Effector CD8-positive, alpha-beta T cell (primary cell): ENCODE measurements at places on chromosomes 7 and 10.

DNA sequence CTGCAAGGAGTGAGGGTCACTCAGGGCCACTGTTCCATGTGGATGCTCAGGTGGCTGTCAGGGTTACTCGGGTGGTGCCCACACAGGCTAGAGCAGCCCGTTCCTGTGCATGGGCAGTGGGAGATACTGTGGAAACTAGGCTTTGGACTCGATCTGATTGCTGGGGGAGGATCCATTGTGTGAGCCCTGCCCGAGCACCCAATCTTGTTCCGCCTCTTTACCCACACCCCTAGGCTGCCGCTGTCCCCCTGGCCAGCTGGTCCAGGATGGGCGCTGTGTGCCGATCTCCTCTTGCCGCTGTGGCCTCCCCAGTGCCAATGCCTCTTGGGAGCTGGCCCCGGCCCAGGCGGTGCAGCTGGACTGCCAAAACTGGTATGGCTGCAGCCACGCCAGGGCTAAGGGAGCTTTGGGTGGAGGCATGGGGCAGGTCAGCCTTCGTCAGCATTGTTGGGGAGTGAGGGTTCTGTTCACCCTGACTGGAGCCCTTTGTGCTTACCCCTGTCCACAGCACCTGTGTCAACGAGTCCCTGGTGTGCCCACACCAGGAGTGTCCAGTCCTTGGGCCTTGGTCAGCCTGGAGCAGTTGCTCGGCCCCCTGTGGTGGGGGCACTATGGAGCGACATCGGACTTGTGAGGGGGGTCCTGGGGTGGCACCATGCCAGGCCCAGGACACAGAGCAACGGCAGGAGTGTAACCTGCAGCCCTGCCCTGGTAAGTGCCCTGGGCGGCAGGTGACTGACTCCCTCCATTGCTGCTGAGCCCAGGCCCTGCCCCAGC, 12.4 kb upstream of the ZNF862 start:
- DNase-seq: no peak

DNA sequence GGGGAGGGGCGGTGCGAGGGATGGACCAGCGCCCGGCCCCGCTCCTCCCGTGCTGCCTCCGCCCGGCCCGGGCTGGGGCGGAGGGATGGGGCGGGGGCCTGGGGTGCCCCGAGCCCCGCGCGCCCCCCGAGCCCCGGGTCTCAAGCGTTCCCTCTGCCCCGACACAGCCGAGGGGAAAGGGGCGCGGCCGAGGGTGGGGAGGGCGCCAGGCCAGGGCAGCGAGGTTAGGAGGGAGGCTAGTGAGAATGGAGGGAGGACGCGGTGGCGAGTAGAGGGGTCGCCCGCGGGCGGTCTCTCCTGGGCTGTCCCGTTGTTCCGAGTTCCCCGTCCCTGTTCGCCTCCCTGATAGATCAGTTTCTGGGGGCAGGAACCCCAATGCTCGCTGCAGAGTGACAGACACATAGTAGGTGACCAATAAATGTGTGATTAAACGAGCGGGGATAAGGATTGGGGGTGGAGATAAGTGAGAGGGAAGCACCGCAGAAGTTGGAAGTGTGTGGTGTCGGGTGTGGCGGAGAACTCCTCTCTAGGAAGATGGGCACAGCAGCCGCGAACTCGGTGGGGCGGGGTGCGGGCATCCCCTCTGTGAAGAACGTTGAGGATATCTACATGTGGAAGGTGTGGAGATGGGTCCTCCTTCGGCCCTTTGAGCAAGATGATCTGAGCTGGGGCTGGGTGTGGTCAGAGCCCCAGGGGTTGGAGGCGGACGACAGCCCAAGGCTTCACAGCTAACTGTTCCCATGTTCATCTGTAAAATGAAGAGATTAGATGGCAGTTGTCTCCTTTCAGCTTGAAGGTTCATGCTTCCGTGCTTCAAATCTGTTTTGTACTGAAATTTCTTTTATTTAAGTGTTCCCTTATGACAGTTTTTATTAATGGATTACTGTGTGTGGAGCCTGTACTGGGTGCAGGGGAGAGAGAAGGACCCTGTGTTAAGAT, 580 bp downstream of the ZNF775 start:
- no peak for DNase-seq

- no peak for DNase-seq
These were observed 68.7 kb downstream of the SGMS1 start for GRCh38 chr10:50554995-50555568.

DNA sequence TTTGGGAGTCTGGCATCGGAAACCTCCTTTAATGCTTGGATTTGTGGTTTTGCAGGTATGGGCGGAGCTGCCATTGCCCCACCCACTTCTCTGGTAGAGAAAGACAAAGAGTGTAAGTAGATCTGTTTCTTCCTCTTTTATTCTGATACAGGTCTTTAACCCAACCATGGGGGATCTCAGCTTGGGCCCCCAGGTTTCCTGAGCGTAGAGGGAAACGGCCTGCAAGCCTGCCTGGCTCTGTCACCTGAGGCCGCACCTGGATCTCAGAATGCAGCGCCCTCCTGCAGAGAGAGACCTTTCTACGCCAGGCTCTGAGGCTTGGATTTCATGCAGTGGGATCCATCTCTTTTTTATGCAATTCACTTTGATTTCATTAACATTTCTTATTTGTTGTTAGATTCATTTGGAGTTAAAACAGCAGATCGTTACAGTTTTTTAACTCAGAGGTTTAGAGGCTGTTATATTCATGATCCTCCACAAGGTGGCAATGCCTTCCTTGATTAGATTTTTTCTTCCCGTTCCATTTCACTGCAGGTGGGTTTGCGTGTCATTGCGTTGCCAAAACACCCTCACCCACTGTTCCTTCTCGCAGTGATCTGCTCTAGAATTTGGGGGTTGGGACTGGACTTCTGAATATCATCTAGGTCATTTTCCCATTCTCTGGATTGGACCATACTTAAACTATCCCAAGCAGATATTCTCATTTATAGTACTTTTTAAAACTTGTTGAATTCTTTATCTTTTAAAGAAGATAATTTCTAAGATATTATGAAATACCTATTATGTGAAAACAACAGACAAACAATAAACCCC, 20.0 kb downstream of the RBM17 start:
- DNase-seq: no peak

DNA sequence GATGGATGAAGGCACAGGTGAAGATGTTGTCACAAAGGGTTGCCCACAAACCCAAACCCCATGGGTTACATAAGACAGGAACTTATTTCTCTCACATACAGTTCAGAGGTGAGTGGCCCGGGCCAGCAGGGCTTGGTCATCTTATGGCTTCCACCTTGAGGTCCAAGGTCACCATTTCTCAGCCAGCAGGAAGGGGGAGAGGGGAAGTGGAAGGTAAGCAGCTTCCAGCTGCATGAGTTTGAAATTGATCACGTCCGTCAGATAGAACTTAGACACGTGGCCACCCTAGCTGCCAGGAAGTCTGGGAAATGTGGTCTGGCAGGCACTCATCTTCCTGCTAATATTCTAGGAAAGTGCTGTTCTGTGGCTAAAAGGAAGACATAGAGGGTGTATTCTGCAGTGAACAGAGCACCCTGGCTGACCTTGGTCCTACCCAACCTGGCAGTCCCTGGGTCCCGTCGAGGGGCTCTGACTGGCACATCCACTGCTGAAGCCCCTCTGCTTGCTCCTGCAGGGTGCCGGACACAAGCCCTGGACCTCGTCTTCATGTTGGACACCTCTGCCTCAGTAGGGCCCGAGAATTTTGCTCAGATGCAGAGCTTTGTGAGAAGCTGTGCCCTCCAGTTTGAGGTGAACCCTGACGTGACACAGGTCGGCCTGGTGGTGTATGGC, 49.5 kb downstream of the VWA2 start:
- no peak for DNase-seq

- DNase-seq: no peak
These were observed 162.1 kb downstream of the FANK1 start for GRCh38 chr10:126058507-126058906.

GRCh38 chr7:125218076-125218475, 288.5 kb upstream of the POT1 start:
- no peak for DNase-seq

DNA sequence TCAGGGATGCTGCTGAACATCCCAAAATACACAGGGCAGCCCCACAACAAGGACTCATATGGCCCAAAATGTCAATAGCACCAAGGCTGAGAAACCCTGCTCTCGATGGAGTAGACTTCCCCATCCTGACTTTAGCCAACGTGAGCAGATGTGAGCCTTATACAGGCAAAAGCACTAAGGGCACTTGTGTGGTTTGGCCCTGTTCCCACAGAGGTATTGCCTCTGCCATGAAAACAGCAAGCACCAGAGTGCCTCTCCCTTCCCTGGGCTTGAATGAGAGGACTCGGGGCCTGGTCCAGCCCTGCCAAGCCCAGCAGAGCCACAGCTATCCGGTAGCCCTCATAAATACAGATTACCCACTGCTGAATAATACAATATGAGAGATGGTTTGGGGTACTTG, 47.5 kb downstream of the ACSM6 start:
- DNase-seq: no peak

- no peak for DNase-seq
These were observed 30.6 kb upstream of the GALNTL5 start for GRCh38 chr7:151925446-151926335.

DNA sequence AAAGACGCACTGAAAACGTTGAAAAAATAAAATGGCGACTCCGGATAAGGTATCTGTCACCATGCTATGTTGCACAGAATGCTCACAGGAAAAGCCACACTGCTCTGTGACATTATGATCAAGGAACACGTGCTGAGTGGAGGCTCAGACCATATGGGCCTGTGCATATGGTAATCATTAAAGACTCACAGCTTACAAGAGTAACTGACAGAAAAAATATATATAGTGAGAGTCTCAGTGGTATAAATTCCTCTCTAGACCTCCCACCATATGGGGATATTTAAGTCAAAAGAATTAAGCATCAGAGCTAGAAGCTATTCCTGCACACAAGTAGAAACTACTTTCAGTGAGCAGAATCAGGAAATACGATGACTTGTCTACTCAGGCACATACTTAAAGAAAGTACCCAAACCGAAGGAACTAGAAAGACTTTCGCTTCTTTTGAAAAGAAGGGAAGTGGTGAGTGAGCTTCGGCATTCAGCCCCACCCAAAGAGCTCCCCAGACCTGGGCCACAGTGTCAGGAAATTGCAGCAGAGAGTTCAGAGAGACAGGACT, 65.1 kb upstream of the MPP7 start:
- DNase-seq: no peak

DNA sequence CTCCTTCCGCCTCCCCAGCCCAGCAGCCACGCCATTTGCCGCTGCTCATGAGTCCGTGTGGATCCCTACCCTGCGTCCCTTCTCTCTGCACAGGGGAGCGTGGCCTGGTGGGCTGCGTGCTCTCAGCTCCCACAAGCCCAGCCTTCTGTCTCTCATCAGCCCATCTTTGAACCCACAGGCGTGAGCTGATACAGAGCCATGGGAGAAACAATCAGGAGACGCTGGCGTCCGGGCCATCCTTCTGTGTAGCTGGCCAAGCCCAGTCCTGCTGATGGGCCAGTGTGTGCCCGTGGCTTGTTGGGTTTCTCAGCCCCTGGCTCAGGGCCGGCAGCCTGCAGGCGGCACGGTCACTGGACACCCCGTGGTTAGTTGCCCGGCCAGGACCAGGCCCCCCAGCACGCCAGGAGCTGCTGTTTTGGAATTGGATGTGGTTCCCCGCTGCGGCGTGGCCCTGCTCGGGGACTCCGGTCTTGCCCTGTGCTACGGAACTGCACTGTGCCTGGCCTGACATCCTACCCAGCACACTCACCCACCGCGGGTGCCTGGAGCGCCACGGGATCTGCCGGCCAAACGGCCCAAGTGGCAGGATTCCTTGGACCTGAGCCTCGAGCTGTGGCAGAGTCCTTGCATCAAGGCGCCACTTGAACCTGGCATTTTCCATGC, 88.9 kb downstream of the ELFN1 start:
- DNase-seq: no peak

DNA sequence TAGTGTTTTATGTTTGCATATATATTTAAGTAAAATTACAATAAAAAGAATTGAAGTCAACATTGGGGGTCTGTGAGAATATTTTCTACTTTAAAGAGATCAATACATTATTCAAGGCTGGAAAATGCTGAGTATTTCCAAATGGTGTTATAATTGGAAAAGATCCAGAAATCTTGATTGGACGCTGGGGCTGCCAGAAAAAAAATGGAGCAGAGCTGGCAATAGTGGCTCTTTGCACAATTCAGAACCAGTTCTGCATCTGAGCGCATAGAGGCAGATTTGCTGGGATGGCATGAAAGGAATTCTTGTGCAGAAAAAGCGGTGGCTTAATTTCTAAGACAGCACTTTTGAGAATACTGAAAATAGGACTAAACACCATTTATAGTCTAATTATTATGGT, 10.8 kb upstream of the VWC2 start:
- DNase-seq: no peak

DNA sequence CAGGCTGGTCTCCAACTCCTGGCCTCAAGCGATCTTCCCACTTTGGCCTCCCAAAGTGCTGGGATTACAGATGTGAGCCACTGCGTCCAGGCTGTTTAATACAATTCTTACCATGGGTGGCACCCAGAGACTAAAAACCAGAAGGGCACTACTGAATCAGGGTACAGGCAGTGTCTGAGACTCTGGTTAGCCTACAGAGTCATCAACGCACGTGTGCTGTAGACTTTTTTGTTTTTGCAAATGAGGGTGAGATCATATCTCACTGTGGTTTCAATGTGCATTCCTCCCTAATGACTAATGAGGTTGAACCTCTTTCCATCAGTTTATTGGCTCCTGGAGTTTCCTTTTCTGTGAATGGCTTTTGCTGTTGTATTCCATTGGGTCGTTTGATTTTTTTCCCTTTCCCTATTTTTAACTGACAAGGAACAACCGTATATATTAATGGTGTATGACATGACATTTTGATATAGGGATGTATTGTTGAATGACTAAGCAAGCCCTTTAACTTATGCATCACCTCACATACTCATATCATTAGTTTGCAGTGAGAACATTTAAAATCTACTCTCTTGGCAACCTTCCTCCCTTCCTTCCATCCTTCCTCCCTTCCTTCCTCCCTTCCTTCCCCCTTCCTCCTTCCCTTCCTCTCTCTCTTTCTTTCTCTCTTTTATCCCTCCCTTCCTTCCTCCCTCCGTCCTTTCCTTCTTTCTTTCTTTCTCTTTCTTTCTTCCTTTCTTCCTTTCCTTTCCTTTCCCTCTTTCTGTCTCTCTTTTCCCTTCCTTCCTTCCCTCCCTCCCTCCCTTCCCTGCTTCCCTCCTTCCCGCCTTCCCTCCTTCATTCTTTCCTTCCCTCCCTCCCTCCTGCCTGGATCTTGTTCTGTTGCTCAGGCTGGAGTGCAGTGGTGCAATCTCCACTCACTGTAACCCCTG, 9.3 kb upstream of the TMEM270 start:
- DNase-seq: no peak

DNA sequence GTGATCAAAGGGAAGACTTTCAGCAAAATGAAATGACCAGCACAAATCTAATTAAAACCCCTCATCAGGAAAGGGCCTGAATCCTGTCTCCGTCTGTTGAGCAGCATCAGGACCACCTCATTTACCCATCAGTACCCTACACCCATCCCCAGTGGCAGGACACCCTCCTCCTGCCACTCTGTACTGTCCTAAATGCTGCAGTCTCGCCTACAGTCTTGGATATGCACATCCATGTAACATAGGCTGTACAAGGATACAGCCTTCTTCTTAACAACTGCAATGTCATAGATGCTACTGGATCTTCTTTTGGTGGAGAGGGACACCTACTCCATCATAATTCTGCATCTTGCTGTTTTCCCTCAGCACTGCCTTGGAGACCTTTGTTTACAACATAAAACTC, 140.3 kb upstream of the LANCL2 start:
- DNase-seq: no peak

- no peak for DNase-seq
These were observed 332.0 kb upstream of the FZD1 start for GRCh38 chr7:90931986-90932916.
